ENCODE measurements at places on chromosomes 11 and 22.

DNA sequence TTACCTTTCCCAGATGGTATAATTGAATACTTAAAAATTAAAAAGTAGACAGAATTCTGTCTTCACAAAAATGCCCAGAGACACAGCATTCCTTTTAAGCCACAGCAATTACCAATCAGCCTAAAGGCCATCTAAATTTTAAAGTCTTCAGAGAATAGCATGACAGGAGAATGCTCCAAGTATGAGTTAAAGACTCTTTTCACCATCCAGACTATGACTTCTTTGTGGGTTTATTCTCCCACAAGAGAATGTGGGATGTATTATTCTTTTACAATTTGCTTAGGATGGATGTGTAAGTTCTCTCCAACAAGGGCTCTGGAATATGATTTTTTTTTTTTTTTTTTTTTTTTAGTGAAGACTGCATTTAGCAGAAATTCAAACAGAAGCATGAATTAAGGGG is 249.9 kb downstream of the TTC28 start:
- no peaks in the 10 kb centered on the region for H3K36me3 ChIP-seq
- H3K27me3 ChIP-seq = no peaks in the 10 kb centered on the region
- no peaks in the 10 kb centered on the region for H3K4me1 ChIP-seq
- H3K27ac ChIP-seq = no peak overlapping the region
- H3K4me3 ChIP-seq = no peak overlapping the region
- no peak for DNase-seq

GRCh38 chr22:22953791-22954190 is 66.2 kb downstream of the IGLL5 start:
- H3K36me3 ChIP-seq = no peaks in the 10 kb centered on the region
- DNase-seq = no peak
- H3K27me3 ChIP-seq = peaks cover 16% of the 10 kb centered on the region
- no peak overlapping the region for H3K4me3 ChIP-seq

DNA sequence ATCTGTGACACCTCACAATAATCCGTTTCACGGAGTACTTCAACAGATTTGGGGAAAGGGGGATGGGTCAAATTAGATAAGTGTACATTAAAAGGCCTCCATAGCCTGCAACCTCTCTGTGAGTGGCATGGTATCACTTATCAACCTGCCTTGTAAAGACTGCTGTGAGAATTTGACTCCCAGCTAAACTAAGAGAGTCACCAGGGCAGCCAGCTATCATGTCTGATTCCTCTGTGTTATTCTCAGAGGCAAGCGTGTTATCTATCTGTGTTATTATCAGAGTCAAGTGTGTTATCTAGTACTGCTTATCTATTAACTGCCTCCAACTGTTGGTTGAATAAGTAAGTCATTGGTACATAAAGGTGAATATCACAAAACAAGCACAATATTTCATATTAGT is 4.1 kb upstream of the FAM83F start:
- H3K4me1 ChIP-seq = no peaks in the 10 kb centered on the region
- peaks cover 8% of the 10 kb centered on the region for H3K27me3 ChIP-seq
- H3K4me3 ChIP-seq = no peak overlapping the region
- no peaks in the 10 kb centered on the region for H3K36me3 ChIP-seq

DNA sequence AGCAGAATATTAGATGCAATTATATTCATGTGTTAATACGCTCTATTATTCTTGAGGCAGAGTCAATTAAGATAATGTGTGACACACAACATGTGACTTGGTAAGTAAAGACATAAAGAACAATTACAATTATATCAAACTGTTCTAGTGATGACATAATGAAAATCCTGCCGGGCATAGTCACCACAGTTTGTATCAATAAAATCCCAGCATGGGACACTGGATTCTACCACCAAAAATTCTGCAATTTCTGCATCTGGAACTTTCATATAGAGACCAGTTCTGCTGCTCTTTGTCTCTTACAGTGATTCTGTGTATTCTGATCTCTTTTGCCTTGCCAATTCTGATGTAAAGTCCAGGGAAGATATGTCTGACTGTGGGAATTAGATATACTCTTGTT is 495.6 kb upstream of the LRRC4C start:
- no peaks in the 10 kb centered on the region for H3K27me3 ChIP-seq
- H3K27ac ChIP-seq = no peak overlapping the region
- no peak overlapping the region for H3K4me3 ChIP-seq
- H3K36me3 ChIP-seq = no peaks in the 10 kb centered on the region
- DNase-seq = no peak
- H3K4me1 ChIP-seq = no peaks in the 10 kb centered on the region
